ENCODE measurements at places on chromosomes 3 and 15.

- DNase-seq = no peak
Observed at GRCh38 chr15:81880314-81880713, 165.5 kb downstream of the MEX3B start.

DNA sequence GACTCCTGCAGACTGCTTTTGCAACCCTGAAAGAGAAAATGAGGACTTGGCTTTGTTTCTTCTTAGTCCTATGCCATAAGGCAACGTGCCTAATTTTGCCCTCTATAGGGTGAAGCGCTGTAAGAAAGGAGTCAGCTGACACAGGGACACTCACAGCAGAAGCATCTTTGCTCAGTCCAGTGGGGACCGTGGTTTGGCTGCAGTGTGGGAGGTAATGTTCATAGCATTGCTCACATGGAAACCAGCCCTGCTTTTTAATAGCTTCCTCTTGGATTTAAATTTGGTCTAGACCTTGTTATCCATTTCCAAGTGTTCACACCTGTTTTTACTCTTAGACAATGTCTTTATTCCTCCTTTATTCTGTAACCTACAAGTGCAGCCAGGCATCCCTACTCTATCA, 1032.1 kb downstream of the NTRK3 start:
- DNase-seq = no peak

- DNase-seq = no peak
Observed at GRCh38 chr3:12471241-12471640, 13.0 kb upstream of the TSEN2 start.

- DNase-seq = no peak
Observed at GRCh38 chr3:94734206-94734605, 671.3 kb downstream of the NSUN3 start.

- DNase-seq = no peak
Observed at GRCh38 chr3:126351086-126351770, 6.0 kb downstream of the KLF15 start.

GRCh38 chr15:71883447-71883846, 73.1 kb downstream of the NR2E3 start:
- DNase-seq = no peak

GRCh38 chr3:175198991-175199783, 340.1 kb downstream of the NAALADL2 start:
- DNase-seq = no peak

GRCh38 chr3:39250116-39250747, 29.6 kb downstream of the CX3CR1 start:
- no peak for DNase-seq

- no peak for DNase-seq
Observed at GRCh38 chr15:92033723-92034122, 180.2 kb downstream of the SLCO3A1 start.

GRCh38 chr3:194657439-194657838, 14.6 kb downstream of the LSG1 start:
- no peak for DNase-seq

DNA sequence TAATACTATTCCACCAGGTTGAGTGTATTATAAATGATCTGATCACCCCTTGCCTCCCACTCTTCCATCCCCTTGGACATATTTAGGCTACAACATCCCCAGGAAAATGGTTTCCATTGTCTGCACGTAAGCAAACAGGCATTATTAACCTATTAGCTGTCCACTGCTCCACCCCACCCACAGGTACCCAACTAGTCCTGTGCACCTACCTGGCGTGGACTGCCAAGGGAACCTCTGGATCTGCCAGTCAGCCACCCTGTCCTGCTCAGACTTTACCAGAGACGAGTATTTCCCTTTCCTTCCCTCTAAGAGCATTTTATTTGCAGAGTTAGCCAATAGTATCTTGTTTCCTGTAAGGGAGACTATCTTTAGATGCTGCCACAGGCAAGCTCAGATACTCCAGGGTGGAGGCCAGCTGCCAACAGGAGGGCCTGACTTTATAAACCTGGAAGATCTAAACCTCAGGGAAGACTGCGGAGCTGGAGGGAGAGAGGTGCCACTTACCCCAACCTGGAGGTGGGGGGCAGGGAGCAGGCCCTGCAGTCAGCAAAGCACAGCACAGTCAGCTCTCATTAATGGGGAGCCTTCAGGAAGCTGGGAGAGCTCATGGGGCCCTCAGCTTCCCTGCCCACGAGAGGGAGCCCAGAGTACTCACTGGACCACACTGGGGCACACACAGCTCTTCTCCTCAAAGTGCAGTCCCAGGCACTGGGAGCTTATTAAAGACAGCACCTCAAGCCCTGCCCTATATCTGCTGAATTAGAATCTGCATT, at the start of gene CX3CR1:
Gene CX3CR1 (minus strand): TSS at position 292 of the 773 bp plus-strand sequence. CDS start 13,527 bp downstream, outside the sequence.
- no peak for DNase-seq

GRCh38 chr3:156908398-156908797, 82.2 kb downstream of the LEKR1 start:
- no peak for DNase-seq

DNA sequence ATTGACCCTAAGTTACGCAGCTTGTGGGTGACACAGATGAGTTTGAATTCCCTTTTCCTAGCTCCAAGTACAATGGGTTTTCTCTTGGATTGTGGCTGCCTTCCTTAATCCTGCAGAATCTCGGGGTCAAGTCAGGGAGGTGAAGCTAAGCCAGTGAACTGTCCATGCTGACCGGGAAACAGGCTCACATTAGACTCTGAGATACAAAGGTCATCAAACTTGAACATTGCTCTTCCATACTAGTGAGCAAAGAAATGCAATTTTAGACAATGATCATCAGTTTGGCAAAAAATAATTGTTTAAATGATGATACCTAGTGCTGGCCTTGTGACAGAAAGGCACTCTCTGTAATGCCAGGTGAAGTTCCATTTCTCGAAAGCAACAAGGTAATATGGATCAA, 31.6 kb downstream of the SLC6A1 start:
- DNase-seq = no peak

- DNase-seq = no peak
Observed at GRCh38 chr3:11601446-11602238, 42.1 kb downstream of the VGLL4 start.

GRCh38 chr15:69724333-69724732, 271.7 kb downstream of the RPLP1 start:
- DNase-seq = no peak

GRCh38 chr15:73747847-73748590, 5.1 kb downstream of the INSYN1 start:
- DNase-seq = no peak

DNA sequence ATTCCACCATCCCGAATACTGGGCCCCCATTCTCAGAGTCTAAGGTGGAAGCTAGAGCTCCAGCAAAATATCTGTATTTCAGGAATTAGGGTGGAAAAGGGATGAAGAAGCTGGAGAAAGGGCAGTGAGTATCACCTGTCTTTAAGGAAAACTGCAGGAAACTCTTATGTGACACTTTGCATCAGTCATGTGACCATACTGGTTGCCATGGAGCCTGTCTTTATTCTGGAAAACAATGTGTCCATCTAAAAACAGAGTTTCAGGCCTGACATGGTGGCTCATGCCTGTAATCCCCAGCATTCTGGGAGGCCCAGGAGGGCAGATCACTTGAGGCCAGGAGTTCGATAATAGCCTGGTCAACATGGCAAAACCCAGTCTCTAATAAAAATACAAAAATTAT, 52.9 kb upstream of the FSIP1 start:
- no peak for DNase-seq

DNA sequence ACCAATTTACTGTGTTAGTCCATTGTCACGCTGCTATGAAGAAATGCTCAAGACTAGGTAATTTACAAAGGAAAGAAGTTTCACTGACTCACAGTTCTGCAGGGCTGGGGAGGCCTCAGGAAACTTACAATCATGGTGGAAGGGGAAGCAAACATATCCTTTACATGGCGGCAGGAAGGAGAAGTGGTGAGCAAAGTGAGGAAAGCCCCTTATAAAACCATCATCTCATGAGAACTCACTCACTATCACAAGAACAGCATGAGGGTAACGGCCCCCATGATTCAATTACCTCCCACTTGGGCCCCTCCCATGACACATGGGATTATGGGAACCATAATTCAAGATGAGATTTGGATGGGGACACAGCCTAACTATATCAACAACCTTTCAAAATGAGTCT, 20.2 kb downstream of the USF3 start:
- no peak for DNase-seq

DNA sequence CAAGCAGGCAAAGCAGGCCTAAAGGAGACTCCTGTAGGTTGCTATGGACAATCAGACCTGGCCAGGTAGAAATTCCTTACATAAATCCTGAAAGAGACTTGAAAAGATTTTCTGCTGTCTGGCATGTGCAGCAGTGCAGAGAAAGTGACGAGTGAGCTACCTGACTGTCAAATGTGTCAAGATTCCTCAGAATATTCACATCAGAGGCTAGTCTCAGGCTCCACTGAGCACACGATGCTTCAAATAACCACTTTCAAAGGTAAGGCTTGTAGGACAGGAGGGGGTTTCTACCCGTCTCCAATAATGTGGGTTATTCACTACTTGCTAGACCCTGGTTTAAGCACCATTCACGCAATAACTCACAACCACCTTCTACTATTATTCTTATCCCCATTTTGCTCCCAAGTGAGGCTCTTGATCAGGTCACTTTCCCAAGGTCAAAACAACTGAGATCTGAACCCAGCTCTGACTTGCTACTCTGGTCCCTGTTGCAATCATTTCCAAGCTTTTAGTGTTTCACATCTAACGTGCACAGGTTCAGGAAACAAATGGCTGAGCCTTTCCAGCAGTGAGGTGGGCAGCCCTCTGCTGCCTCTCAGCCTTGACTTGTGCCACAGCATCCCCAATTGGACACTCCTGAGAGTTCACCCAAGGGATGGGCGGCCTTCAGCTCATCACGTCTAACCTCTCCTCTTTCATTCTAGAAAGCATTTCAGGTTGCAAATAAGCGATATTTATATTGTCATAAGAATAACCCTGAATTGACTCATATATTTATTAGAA, 329.9 kb upstream of the WNT5A start:
- DNase-seq = no peak

DNA sequence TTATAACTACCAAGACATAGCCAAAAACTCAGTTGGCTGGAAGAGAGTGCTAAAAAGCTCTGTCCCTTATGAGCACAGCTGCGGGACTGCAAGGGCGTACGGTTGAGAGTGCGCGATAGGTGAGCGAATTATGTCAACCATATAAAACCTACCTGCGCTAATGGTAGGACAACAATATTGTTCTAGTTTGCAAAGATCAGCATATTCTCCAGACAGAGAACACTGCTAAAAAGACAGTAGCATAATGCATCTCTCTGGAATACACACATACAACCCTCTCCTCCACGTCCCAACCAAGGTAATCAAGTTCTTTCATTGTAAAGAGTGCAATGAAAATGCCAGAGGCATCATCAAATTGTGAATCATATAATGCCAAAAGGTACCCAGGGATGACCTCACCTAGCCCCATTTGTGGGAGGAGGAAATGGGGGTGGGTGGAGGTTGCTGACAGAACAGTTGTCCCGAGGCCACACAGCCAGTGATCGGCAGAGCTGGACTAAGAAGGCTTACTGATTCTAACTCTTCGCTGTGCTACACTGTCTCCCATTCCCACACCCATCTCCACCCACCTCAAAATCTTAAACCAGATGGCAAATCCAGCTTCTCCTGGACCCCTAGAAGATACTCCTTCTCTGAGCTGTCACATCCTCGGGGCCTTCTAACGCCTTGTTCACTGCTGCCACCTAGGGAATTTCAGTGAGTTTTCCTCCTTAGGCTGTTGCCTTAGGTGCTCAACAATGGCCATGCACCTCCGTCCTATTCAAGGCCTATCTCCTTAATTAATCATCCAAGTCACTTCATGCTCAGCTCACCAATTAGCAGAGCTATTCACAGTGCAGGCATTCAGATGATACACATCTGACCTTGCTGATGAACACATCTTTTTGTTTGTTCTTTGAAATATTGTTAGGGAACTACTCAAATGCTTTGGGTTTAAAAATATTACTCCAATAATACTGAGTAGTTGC, 60.7 kb downstream of the RPL22L1 start:
- DNase-seq = peak; percentile 28

GRCh38 chr15:66089049-66089448, 164.5 kb downstream of the MEGF11 start:
- DNase-seq = peak; percentile 7

DNA sequence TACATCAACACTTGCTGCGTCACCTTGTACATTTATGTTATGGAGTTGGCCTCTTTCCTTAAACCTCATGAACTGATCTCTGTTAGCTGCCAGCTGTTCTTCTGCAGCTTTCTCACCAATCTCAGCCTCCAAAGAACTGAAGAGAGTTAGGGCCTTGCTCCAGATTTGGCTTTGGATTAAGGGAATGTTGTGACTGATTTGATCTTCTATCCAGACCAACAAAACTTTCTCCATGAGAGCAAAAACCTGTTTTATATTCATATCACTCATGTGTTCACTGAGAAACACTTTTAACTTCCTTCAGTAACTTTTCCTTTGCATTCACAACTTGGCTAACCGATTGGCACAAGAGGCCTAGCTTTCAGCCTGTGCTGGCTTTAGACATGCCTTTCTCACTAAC, 1156.0 kb upstream of the CADM2 start:
- DNase-seq = no peak

DNA sequence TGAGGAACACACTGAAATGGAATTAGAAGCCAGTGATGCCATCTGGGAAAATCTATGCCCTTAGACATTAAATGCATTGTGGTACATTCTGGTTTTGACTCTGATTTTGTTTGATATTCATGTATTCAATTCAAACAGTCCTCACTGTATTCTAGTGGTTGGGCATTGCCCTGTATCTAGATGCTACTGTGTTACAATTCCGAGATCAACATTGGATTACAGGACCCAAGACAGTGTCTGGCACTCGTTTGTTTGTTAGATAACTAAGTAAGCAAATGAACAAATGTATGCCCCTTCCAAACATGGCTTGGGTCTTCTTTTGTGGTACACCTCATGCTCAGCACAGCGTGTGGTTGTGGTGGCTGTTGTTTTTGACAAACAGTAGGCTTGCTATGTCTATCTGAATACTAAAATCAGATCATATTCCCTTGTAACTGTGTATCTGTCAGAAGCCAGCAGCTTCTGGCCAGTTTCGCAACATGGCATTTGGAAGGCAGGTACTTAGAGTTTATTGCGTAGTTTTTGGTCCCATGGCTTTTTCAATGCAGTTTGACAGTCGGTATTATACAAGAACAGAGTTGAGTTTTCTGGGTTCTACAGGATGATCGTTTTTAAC, 5.7 kb downstream of the FILIP1L start:
- DNase-seq = no peak

- no peak for DNase-seq
Observed at GRCh38 chr3:183153210-183153950, 9.2 kb downstream of the LAMP3 start.

DNA sequence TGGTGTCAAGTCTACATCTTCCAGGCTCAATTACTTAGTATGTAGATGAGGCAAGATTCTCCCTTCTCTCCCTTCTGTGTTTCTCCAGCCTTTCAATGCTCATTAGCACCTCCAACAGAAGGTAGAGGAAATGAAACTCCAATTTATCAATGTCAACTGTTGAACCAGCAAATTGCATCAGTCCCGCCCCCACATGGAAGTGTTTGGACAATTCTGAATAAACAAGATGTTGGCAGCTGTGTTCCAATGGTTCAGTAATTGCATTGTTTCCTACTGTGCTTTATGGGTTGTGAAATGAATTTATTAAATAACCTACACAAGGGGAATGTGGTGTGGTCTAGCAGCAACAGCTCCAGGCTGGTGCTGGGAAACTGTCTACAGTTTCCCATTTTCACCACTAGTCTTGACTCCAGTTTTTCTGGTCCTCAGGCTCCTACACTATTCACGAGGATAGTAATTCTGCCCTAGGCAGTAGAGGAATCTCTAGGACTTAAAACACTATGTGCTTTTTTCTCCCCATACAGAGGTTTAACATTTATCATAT, 91.9 kb downstream of the MB21D2 start:
- no peak for DNase-seq

Measured in C1 segment of cervical spinal cord (tissue), 14 donors.